ENCODE measurements at places on chromosomes 11 and 22.

DNA sequence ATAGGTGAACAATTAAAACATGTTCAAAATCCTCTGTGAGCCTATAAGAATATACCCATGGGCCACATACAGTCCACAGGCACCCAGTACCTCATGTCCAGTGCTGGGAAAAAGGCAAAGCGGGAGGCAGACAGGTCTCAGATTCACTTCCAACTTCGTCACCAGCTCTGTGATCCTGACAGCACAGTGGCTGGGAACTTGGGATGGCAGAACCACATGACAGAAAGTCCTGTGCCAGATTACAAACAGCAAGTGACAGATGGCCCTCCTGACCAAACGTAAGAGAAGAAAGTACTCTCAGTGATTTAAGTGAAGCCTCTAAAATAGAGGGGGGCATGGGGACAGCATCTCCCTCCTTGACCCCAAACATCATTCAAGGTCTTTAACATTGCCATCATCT lies 5.8 kb downstream of the SLC1A2 start:
- DNase-seq: peak; percentile 75

DNA sequence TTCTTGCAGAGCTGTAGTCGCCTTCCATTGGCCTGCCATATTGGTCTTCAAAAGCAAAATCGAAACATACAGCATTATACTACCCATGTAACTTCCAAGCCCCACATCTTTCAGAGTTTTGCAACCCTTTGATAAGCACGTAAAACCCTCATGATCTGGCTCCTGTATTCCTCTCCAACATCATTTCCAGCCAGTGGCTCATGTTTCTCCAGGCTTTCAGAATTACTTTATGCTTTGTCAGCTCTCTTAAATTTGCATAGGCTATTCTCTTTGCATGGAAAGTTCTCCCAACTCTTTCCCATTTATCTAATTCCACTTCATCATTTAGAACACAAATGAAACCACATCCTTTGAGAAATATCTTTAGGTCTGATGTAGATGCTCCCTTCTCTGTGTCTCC lies 67.8 kb upstream of the DDI1 start:
- no peak for DNase-seq

DNA sequence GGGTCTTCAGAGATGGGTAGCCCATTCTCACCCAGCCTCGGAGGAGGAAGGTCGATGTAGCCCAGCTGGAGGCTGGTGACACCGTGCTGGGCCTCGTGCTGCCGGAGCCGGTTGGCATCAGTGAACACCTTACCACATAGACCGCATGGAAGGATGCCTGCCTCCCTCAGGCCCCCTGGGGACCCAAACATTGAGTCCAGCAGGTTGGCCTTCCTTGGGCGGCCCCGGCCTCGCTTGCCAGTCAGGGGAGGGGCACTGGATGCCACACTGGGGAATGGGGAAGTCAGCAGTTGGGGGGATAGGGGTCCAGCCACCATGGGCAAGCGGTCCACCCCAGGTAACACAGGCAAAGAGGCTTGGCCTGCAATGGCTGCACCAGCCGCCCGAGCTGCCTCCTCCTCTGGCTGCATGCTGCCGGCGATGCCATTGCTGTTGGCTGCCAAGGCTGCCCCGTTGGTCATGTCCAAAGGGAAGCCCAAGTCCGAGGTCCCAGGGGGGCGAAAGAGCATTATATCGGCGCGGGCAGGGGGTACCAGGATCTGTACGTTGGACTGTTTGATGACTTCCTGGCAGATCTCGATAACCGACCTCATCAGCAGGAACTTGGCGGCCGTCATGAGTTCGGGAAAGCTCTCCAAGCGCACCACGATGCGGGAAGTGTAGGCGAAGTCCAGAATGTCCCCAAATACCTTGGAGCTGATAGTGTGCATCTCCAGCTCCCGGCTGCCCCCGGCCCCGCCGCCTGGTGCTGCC lies 1.4 kb downstream of the PATZ1 start:
- DNase-seq: peak; percentile 30

- no peak for DNase-seq
These were observed 2237.9 kb upstream of the RAG2 start for GRCh38 chr11:38835966-38836365.

DNA sequence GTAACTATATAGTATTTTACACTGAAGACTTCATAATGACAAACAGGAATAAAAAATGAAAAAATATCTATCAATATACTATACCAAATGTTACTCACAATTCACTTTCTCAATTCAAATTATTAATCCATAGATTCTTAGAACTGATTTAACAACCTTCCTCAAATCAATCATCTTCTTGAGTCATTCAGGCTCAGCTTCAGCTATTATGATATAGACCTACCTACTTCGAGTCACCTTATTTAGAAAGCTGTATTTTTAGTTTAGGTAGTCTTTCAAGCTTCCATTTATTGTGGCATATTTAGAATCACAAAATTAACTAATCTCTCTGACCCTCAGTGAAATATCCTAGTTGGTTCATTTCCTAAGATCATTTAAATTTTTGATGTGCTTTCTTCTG lies 8.2 kb downstream of the CREBZF start:
- DNase-seq: no peak

DNA sequence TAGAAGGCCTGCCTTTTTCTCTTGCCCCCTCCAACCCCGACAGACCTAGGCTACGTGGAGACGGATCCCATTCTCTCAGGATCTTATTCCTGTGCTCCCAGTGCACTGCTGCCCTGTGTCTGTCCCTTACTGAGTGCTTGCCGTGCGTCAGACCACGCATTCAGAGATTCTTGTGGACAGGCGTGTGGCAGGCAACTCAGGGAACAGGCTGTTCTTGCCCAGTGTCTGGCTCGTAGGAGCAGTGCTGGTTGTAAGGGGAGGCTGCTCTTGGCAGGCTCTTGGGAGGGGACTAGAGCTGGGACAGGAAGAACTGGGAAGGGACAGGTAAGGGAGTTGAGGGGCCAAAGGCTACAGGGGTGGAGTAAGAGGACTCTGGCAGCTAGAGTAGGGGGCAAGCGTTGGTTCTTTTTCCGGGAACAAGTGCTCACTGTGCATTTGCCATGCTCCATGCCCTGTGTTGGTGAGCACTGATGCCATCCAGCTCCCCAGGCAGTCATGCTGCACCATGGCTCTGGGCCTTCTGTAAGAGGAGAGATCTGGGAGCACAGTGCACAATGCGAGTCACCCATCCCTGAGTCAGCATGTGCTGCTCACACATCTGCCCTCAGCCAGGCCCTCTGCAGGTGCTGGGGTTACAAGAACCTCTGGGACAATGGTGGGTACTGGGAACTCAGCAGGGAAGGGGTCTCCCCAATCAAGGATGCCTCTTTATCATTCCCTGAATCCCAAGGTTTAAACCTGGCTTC lies 119.1 kb downstream of the TBC1D22A start:
- no peak for DNase-seq

DNA sequence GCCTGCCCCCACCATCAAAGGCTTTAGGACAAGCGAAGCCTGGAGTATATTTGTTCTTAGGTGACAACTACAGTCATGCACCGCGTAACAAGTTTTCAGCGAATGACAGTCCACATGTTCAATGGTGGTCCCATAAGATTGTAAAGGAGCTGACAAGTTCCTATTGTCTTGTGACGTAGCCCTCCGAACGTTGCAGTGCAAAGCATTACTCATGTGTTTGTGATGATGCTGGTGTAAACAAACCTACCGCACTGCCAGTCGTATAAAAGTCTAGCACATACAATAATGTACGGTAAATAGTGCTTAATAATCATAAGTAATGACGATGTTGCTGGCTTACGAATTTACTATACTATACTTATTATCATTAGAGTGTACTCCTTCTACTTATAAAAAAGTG lies 41.3 kb downstream of the ADAMTS15 start:
- DNase-seq: no peak

GRCh38 chr22:31230155-31230870 lies 18.2 kb downstream of the LIMK2 start:
- no peak for DNase-seq

DNA sequence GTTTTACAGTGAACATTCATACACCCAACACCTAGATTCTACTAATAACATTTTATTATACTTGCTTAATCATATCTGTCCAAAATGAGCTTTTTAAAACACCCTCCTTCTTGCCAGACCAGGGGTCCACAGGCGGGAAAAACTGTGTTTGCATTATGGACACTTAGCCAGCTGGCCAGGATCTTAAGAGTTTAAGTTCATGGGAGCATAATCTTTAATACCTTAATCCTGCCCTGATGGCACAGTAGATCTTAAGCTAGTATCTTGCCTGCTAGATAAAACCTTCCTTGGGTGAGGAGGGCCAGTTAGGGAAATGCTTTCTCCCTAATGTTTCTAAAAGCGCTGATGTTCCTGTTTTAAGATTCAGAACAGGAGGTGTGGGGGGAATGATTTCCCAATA lies 13.1 kb upstream of the CCDC134 start:
- DNase-seq: peak; percentile 98

- DNase-seq: peak; percentile 23
These were observed 53.9 kb downstream of the MN1 start for GRCh38 chr22:27747396-27748221.

GRCh38 chr22:23831261-23831660 lies 7.5 kb downstream of the DERL3 start:
- no peak for DNase-seq

Data from NCI-H82 (cell line).